Regular cardiac myocyte (primary cell): ENCODE measurements at places on chromosomes 3 and 15. TPM values are rescaled to one million over a fixed set of nuclear protein-coding genes. Genes with fewer than 3 reads are reported as not detected.

FBN1 gene
- 823 and 1,944 TPM in 2 replicates for total RNA-seq

LIPH gene
- total RNA-seq = 0.96 and 2.3 TPM in 2 replicates

GOLGA6L4 gene
- 0.19 and 1.1 TPM in 2 replicates for total RNA-seq

EXD1 gene
- total RNA-seq = under 0.01 TPM in 1 of 2 replicates, not detected in the other

A4GNT gene
- total RNA-seq = not detected in 2 replicates

WDR49 gene
- under 0.01 TPM in 1 of 2 replicates, not detected in the other for total RNA-seq

WDR82 gene
- total RNA-seq = 51.0 and 79.8 TPM in 2 replicates

MRAS gene
- total RNA-seq = 25.9 and 33.8 TPM in 2 replicates

FGF7 gene
- total RNA-seq = 29.3 and 236 TPM in 2 replicates

FSTL1 gene
- 960 and 2,112 TPM in 2 replicates for total RNA-seq

DNAH12 gene
- under 0.01 and 0.28 TPM in 2 replicates for total RNA-seq

SHC4 gene
- 3.5 and 6.5 TPM in 2 replicates for total RNA-seq

SPINK8 gene
- not detected in 2 replicates for total RNA-seq

BCHE gene
- 1.2 and 3.4 TPM in 2 replicates for total RNA-seq

ARHGEF26 gene
- 1.1 and 4.0 TPM in 2 replicates for total RNA-seq

SLC9C1 gene
- 0.56 and 0.77 TPM in 2 replicates for total RNA-seq

IP6K1 gene
- 27.6 and 39.5 TPM in 2 replicates for total RNA-seq

REC114 gene
- not detected in 2 replicates for total RNA-seq

PLAAT1 gene
- total RNA-seq = 0.56 TPM in 1 of 2 replicates, not detected in the other

ZKSCAN7 gene
- total RNA-seq = 5.2 and 7.0 TPM in 2 replicates

LRRC2 gene
- total RNA-seq = 3.6 and 5.4 TPM in 2 replicates

UTS2B gene
- 0.28 and 0.77 TPM in 2 replicates for total RNA-seq

UBAP1L gene
- total RNA-seq = 0.96 and 1.1 TPM in 2 replicates

LNP1 gene
- total RNA-seq = 3.5 and 5.9 TPM in 2 replicates

VPS33B gene
- 9.6 and 10.7 TPM in 2 replicates for total RNA-seq

OR5K3 gene
- total RNA-seq = not detected in 2 replicates

GP5 gene
- 0.19 and 1.1 TPM in 2 replicates for total RNA-seq

IGSF10 gene
- under 0.01 and 0.19 TPM in 2 replicates for total RNA-seq

TMEM62 gene
- total RNA-seq = 12.7 and 18.9 TPM in 2 replicates

VPS18 gene
- 47.9 and 49.5 TPM in 2 replicates for total RNA-seq

SEMA3F gene
- 1.7 and 1.9 TPM in 2 replicates for total RNA-seq

CNTN6 gene
- total RNA-seq = under 0.01 and 0.28 TPM in 2 replicates

MYZAP gene
- not detected in 2 replicates for total RNA-seq

KCNMB2 gene
- not detected in 2 replicates for total RNA-seq

CPN2 gene
- total RNA-seq = not detected in 2 replicates

GRM2 gene
- under 0.01 TPM in 2 replicates for total RNA-seq

MAP1A gene
- 39.5 and 44.3 TPM in 2 replicates for total RNA-seq

ERC2 gene
- under 0.01 TPM in 1 of 2 replicates, not detected in the other for total RNA-seq

SATB1 gene
- 6.5 and 21.1 TPM in 2 replicates for total RNA-seq

ALDH1A2 gene
- 4.5 and 8.8 TPM in 2 replicates for total RNA-seq

GALNT15 gene
- total RNA-seq = 4.0 and 27.1 TPM in 2 replicates

CCK gene
- total RNA-seq = 0.38 and 5.1 TPM in 2 replicates

GRK7 gene
- total RNA-seq = not detected in 2 replicates

SERPINI1 gene
- total RNA-seq = 2.9 and 13.5 TPM in 2 replicates

GRIP2 gene
- total RNA-seq = 0.19 and 1.1 TPM in 2 replicates

CSPG4 gene
- total RNA-seq = 50.2 and 70.7 TPM in 2 replicates

ITGA11 gene
- total RNA-seq = 9.6 and 46.5 TPM in 2 replicates

ARHGAP31 gene
- 7.6 and 10.5 TPM in 2 replicates for total RNA-seq

TUSC7 gene
- total RNA-seq = not detected in 2 replicates

BCL2A1 gene
- total RNA-seq = under 0.01 and 2.5 TPM in 2 replicates
